GM13976 (cell line): ENCODE measurements at places on chromosomes 5 and 9.

DNA sequence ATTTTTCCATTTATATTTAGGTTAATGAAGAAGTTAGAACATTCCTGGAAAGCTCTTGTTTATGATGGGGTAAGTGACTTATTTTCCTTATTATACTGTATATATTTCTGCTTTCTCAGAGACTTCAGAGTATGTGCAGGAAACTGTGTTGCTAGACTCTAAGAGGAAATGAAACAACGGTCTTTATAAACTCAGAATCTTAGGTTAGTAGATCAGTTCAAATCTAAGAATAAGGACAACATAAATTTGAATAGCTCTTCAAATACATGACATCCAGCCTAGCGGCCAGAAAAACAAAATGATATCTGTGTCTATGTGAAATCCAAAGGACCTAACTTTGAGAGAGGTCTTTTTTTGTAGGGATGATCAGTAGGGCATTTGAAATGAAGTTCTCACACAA is 94.3 kb downstream of the PRKACG start:
- DNase-seq = peak; percentile 29

GRCh38 chr9:127776924-127777289 is 1.6 kb downstream of the SH2D3C start:
- DNase-seq = no peak

DNA sequence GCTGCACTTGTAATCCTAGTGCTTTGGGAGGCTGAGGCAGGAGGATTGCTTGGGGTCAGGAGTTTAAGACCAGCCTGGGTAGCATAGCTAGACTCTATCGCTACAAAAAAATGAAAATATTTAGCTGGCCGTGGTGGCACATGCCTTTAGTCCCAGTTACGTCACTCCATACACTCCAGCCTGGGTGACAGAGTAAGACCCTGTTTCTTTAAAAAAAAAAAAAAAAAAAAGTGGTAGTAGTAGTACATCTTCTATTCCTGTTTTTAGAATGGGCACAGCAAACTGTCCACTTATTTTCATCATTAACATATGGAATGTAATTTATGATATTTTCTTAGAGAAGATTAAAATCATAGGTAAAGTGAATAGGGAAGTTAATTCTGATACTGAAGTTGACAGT is 48.2 kb downstream of the TRIO start:
- no peak for DNase-seq

- DNase-seq = no peak
Observed at GRCh38 chr5:151019331-151019730, 1.1 kb upstream of the GPX3 start.

DNA sequence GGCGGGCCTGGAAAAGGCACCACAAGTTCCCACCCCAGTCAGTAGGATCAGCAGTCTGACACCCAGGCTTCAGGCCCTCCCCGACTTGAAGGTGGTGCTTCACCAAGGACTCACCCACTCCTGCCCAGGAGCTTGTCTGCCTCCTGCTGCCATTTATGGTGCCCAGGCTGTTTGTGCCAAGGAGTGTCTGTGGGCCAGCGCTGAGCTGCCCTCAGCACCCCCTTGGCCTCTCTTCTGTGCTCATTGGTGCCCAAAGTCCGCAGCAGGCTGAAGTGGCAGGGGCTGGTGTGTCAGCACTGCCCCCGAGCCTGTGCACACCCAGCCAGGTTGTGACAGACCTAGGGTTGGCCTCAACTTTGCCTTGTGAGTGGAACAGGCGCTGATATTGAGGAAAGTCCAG is 23.5 kb downstream of the JMY start:
- DNase-seq = no peak

- DNase-seq = no peak
Observed at GRCh38 chr5:167507463-167508233, 783.8 kb upstream of the WWC1 start.

DNA sequence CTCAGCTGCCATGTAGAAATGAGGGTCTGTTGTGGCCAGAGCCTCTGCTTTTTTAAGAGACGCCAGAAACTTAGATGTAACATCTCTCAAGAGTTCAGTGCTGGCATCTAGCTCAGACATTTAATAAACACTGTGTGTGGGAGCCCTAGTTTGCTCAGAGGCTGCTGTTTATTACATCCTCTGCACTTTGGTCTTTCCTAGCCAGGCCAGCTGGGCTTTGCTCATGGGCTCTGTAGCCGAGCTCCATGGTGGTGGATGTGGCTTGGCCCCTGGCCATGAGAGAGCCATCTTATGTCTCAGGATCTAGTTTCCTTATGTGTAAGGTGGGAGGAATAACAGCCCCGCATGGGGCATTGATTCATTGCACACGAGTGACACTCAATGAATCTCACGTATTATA is 30.0 kb downstream of the ARHGEF37 start:
- DNase-seq = no peak

- no peak for DNase-seq
Observed at GRCh38 chr9:16985559-16986348, 115.3 kb upstream of the BNC2 start.

GRCh38 chr5:151671950-151672349 is 14.8 kb downstream of the SPARC start:
- DNase-seq = no peak

DNA sequence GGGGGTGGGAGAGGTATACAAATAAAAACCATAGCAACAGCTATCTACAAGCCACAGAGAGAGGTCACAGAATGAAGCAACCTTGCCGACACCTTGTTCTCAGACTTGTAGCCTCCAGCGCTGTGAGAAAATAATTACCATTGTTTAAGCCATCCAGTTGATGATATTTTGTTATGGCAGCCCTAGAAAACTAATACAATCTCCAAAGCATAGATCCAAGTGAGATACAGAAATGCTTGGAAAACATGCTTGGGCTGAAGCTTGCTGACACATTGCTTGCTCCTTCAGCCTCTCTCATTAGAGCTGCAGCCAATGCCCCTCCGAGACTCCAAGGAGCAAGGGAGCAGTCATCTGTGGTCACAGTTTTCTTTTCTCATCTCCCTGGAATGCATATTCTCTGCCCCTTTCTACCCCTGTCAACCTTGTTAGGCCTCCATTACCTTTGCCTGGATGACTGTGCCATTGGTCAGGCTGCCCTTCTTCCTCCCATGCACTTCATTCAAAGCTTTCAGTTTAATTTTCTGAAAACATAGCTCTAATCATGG is 401.4 kb upstream of the KLF4 start:
- no peak for DNase-seq

DNA sequence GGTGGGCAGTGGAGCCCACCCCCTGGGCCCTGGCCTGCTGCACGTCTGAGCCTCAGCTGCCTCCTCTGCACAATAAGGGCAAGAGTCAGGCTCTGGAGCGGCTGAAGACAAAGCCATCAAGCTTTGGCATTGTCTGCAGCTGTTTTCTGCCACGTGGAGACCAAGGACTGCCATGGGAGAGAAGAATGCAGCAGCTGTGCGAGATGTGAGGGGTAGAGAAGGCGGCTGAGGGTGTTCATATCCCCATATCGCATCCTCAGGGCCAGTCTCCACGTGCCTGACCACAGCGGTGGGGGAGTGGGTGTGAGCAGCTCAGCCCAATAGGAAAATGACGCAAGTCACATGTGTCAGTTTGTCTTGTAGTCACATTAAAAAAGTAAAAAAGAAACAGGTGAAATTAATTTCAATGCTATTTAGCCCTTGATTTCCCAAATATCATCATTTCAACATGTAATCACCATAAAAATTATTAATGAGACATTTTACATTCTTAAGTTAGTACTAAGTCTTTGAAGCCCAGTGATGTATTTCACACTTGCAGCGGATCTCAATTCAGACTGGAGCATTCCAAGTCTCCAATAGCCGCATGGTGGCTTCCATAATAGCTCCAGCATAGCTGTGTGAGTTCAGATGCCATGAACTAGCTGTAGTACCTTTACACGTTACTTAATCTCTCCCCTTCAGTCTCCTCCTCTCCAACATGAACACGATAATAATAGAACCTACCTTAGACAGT is 6.6 kb downstream of the C1QTNF2 start:
- no peak for DNase-seq

GRCh38 chr9:129121483-129121882 is 10.3 kb downstream of the PTPA start:
- no peak for DNase-seq

DNA sequence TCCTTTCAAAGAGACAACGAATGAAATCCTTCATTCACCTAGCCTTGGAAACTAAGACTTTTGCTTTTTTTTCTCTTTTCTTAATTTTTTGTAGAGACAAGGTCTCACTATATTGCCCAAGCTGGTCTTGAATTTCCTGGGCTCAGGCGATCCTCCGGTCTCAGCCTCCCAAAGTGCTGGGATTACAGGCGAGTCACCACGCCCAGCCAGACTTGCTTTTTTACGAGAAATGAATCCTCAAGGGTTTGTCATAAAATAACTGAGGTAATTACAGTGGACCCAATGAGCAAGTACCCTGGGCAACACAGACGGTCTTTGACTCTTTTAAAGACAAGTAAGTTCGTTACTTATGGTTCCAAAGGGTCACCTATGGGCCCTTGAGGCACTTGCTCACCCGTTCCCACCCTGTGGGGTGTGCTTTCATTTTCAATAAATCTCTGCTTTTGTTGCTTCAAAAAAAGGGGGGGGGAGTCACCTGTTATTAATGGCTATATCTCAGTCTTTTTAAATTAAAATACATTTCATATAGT is 70.4 kb downstream of the TRPM6 start:
- DNase-seq = no peak

DNA sequence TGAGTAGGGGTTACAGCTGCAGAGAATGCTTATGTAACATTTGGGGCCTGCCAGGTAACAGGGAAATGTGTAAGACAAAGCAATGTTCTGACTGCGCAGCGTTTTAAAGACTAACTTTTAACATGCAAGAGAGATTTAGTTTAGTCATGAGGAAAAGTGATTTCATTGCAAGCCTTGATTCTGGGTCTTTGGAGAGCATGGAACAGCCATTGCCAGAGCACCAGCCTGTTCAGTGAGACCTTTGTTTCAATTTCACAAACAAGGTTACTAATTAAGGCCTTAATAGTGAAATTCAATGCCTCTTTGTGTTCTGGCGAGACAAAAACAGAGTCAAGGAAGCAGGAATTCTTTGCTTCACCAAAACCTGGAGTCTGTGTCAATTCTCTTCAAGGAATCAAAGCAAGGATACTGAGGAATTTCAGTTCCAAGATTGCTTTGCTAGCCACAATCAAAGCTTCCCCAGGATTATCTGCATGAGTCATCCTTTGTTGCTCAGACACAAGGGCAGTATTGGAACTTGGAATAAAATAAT is 14.4 kb downstream of the CKMT2 start:
- DNase-seq = no peak

GRCh38 chr5:137393196-137393993 is 105.7 kb downstream of the SPOCK1 start:
- DNase-seq = no peak

DNA sequence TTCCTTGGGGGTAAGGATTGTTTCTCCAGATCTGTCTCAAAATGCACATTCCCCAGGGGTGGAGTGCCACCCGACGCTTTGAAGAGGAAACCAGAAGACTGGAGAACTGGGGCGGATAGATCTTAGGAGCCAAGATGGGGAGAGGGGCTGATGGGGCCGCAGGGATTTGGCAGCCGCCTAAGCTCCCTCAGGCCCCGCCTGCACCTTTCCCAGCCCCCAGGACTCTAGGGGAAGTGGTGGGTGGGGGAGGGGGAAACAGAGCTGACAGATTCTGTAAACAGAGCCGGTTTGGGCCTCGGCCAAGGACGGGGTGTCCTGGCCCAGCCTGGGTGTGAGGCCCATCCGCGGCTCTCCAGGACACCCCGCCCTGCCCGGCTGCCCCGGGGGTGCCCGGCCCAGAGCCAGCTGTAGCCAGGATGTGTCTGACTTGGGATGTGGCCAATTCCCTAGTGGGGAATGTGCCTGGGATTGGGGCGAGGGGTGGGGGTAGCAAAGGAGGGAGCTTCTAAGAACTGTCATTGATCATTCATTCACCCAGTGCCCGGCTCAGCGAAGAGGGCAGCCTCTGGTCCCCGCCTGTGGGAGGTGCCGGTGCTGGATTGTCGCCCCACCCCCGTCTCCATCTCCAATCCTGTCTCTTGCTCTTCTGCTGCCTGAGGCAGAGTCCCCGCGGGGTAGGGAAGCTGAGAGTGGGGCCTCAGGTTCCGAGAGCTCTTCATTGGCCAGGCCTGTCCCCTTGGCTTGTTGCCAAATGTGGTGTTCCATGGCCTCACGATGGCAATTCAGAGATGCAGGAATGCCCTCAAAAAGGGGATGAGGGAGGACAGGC is 54.8 kb upstream of the CDKN2AIPNL start:
- peak; percentile 69 for DNase-seq

GRCh38 chr5:35938568-35939227 is at the start of gene CAPSL:
CAPSL (minus strand) TSS chr5:35938622; CDS start chr5:35921120, 17,502 bp downstream.
- DNase-seq = no peak
